ENCODE measurements at places on chromosomes 2 and 18.

DNA sequence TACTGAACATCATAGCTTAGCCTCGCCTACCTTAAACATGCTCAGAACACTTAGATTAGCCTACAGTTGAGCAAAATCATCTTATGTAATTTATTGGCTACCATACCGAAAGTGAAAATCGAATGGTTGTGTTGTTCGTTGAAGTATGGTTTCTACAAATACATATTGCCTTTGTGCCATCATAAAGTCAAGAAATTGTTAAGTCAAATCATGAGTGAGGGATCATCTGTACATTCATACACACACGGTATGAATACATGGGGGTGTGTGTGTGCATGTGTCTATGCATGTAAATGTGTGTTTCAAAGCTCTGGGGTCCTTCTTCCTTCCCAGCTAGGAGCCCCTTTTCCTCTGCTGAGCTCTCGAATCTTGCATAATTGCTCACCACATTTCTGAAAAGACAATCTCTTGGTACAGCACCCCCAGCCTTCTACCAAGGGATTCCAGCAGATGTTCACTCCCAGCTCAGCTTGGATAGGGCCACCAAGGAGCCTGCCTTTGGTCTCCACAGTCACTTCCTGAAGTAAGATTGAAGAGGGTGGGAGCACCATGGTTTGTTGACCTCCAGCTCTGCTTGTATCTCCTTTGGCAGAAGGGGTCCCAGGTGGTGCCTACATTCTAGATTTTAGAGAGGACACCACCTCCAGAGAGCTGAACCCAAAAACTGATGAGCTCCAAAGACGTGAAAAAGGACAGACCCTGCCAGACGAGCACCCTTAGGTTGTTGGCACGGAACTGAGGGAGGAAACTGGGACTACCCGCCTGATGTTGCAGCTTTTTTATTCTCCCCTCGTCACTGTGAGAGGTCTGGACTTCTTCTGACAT is 33.2 kb upstream of the CYP1B1 start:
- DNase-seq = no peak

DNA sequence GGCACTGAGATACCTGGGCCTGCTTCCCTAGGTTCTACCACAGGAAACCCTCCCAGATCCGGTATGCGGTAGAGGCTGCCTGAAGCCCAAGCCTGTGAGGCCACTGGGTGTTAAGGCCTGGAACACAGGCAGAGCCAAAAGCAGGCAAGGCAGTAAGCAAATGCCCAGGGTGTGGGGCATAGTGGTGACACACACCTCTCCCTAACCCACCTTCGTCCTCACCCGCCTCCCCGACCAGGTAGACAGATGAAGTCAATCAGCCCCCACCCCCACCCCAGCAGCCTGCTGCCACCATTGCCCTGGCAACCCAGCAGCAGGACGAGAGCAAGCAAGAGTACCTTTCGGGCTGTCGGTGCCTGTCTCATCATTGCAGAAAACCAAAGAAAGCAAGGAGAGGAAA is 6.1 kb downstream of the DCTN1 start:
- no peak for DNase-seq

DNA sequence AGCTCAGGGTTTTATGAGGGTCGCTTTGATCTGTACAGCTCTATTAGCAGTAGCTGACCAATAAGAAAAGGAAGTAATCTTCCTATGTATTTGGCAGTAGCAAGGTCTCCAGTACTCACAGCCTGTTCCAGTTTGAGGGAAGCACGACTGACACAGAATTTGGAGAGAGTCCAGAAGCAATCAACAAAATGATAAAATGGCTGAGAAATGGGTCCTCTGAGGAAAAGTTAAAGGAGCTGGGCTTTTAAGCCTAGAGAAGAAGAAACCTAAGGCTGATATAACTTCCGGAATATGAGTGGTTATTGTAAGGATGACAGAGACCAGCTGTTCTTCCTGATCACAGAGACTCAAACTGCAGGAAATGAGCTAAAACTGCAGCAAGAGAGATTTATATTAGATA is 382.8 kb downstream of the GPD2 start:
- no peak for DNase-seq

DNA sequence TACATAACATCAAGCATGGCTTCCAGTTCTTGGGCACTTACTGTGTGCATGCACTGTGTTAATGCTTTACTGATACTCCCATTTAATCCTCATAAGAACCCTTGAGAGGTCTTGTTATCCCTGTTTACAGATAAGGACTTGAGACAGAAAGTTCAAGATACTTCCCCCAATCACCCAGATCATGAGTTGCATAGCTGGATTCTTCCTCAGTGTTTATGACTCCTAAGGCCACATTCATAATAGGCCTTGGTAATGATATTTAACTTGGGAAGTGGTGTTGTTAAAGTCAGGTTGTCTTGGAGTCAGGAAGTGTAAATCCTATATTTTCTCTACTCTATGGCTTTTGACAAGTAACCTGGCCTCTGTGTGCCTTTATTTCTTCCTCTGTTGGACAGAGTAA is 22.7 kb downstream of the NOSTRIN start:
- no peak for DNase-seq

- DNase-seq = no peak
These were observed 6.4 kb upstream of the TRIB2 start for GRCh38 chr2:12710301-12710700.

DNA sequence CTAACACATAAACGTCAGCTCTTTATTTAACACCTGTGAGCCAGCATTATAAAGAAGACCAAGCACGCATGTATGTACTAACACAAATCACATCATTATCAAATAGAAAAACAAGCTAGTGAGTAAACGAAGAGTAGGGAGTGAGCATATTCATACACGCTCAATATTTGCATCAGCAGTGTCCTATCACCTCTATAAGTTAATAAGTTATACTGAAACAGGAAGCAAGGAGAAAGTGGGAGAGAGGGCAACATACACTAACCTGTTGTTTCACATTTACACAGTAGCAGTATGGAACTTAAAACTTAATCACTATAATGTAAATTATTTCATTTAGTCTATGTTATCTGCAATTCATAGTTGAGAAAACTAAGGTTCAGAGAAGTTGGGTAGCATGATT is 321.5 kb upstream of the TANK start:
- DNase-seq = no peak

GRCh38 chr2:23489471-23490322 is 104.7 kb downstream of the KLHL29 start:
- no peak for DNase-seq

- DNase-seq = no peak
These were observed 141.6 kb downstream of the UBE2E3 start for GRCh38 chr2:181121996-181122395.

DNA sequence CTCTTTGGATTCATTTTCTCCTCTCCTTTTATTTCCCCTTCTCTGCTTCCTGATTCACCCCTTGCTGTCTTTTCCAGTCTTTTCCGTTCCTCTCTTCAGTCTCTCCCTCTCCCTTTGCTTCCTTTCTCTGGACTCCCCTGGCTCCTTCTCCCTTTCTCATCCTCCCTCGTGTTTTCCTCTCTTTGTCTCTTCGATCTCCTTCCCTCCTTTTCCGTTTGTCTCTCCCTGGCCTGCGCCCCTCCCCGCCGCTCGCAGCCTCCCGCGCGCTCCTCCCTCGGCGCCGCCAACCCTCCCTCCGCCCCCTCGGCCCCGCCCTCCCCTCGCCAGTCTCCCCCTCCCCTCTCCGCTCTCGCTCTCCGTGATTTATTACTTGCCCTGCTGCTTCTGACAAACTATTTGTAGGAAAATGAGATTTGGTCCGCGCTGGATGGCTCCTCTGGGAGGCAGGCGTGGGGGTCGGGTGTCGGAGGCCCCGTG is 46.0 kb upstream of the PAX8 start:
- peak; percentile 13 for DNase-seq
